Fibroblast of lung (primary cell): ENCODE measurements at places on chromosomes 6 and 20. TPM values are rescaled to one million over a fixed set of nuclear protein-coding genes. Genes with fewer than 3 reads are reported as not detected.

The ANGPT4 gene
- not detected in 2 replicates for polyA plus RNA-seq

GRCh38 chr20:8492173-8492572 lies 360.1 kb downstream of the PLCB1 start:
- no peak for DNase-seq

- peak; percentile 69 for DNase-seq
Measured at GRCh38 chr6:16414205-16414604, 175.8 kb downstream of the GMPR start.

DNA sequence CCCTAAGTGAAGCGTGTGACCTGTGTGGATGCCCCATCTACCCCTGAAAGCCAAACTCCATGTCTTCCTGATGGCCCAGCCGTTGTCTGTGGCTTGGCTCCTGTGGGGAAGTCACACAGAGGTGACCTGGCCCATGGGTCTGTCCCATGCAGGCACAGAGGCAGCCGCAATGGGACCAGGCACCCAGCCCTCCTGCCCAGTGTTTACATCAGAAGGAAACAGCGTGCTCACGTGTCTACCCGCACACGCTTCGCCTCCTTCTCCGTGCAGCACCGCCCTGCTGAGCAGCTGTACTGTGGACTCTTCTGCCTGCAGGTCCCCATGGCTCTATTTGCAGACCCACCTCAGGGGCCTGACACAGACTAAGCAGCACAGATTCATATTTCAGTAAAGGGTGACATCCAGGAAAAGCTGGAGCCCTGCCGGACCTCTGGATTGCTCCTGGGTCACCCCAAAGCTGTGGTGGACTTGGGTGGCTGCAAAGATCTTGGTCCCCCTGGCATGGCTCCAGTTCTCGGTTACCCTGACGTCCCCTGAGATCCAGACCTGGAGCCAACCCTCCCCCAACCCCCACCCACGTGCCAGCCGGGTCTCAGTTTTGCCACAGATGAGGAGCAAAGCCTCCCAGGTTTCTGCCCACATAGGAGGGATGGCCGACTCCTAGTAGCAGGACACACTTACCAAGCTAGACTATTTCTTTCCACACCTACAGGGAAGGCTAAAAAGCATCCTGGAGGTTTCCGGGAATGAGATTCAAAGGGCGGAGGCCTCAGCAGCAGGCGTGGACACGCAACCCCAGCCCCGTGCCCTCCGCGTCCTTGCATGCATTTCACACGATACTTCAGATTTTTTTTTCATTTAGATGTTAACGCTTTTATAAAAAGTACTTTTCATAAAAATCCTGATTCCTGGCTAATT lies 120.3 kb downstream of the CDH4 start:
- DNase-seq: no peak

DNA sequence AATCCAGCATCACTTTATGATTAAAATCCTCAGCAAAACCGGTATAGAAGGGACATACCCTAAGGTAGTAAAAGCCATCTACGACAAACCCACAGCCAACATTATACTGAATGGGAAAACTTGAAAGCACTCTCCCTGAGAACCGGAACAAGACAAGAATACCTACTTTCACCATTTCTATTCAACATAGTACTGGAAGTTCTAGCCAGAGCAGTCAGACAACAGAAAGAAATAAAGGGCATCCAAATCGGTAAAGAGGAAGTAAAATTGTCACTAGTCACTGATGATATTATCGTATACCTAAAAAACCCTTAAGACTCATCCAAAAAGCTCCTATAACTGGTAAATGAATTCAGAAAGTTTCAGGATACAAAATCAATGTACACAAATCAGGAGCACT lies 33.3 kb downstream of the BLOC1S5 start:
- no peak for DNase-seq

- peak; percentile 52 for DNase-seq
Measured at GRCh38 chr20:31675828-31676608, 38.3 kb downstream of the COX4I2 start.
